NCI-H524 treated with DMSO at 0.1 percent for 48 hours (cell line): ENCODE measurements at places on chromosomes 4 and X.

DNA sequence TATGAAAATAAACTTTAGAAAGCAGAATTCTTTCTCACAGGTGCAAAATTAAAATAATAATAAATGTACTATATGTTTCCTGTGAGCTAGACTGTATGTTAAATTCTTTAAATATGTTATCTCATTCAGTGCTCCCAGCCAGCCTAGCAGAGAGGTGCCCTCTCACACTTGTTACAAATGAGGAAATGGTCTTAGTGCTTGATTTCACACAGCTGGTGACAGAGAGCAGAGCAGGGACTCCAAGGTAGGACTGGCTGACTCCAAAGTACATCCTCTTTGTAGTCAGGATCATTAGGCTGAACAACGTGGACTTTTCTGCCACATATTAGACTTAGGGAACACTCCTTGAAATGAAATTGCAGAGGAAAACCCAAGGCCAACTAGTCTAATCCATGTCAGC lies 72.0 kb upstream of the HHIP start:
- no peak for DNase-seq

DNA sequence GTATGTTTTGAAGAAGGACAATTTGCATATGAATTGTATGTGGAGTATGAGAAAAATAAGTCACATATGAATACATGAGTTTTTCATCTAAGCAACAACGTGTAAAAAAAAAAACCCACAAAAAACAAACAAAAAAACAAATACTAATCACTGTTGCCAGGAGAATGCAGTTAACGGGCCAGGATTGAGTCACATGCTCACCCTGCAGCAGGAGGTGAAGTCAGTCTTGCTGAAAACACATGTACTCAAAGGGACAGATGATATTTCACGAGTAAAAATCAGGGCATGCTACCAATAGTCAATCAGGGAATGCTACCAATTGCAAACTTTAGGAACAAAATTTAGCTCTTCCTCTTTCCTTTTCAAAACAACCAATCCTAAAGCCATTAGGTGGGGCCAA lies 10.4 kb upstream of the DCLK2 start:
- no peak for DNase-seq

DNA sequence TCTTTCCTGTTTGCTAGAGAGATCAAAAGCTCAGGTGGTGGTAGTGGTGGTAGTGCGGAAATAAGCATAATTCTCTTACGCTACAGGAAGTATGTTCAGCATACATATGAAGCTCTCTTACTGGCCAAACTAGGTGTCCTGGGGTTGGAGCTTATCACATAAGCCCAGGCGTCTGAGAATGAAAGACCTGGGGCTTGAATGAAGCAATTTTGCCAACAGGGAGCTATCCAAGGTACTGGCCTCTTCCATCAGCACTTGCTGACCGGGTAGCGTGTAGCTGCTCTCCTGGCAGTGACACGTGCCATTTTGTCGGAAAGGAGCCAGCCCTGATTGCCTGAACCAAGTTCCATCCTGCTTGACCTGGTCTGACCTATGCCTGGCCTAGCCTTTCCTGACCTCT lies 65.9 kb upstream of the HPF1 start:
- no peak for DNase-seq

- DNase-seq: no peak
Observed at GRCh38 chrX:43949669-43950068, 23.5 kb downstream of the NDP start.

DNA sequence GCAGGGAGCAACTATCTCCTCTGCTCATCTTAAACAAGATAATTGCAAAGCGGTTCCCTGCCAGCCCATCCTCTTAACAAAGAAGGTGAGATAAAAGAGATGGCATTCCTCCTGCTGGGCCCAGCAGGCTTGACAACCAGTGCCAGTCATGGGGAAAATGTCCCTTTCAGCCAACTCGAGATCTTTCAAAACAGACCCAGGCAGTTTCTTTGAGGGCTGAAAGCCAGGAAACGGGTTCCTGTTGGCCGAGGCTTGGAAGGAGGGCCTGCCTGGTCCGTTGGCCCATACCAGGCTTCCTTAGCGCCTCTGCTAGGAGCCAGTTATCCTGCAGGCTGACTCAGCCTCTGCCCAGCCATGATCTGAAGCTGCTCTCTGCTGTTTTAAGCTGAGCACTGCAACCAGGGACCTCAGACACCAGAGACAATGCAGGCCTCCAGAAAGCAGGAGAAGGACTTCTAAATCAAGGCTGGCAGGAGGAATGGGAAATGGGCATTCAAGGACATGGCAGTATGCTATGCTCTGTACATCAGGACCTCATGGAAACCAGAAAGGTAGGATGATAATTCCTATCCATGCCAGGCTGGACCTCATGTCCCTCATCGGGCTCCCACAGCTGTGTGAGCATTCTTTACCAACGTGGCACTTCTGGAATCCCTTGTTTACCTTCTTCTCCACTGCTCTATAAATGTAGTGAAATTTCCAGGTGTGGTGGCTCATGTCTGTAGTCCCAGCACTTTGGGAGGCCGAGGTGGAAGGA lies 42.4 kb upstream of the SLC2A9 start:
- DNase-seq: no peak

DNA sequence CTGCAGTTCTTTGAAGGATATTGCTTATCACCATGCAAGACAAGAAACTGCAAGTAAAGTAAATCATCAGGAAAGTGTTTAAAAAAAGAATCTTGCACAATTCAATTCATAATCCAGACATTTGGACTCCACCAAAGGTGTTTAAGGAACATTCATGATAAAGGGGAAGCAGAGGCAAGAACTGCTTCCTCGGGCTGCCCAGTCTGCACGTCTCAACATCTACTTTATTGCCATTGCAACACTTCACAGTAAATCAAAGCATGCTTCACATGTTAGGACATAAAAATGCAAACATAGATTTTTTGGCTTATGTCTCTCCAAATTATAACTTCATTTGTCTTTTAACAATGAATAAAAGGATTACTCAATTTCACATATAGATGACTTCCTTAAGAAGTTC lies 42.5 kb downstream of the MID1 start:
- no peak for DNase-seq

DNA sequence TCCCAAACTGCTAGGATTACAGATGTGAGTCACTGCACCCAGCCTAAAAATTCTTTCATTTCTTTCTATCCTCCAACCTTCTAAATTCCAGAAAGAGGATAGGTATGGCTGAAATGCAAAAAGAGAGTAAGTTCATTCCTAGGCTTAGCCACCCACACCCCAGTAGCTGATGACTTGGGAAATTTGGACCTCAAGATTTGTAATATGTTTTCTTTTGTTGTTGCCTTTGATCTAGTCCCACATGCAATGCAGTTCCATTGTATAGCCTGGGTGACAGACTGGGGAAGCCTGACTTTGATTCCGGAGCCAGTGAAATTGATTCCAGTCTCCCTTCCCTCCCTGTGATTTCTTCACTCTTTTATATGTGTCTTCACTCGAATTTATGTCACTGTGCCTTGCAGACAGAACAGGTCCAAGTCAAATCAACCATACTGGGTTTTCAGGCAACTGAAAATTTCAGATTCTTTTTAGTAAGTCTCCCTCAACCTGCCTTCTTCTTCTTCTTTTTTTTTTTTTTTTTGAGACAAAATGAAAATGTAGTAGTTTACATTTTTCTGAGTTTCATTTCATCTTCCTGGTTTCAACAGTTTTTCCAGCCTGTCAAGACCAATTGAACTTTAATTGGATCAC lies 176.2 kb upstream of the RBPJ start:
- no peak for DNase-seq

- DNase-seq: no peak
Observed at GRCh38 chrX:154443479-154443910, 446 bp upstream of the FAM50A start.

GRCh38 chrX:64191281-64192010 lies 14.1 kb downstream of the AMER1 start:
- no peak for DNase-seq

DNA sequence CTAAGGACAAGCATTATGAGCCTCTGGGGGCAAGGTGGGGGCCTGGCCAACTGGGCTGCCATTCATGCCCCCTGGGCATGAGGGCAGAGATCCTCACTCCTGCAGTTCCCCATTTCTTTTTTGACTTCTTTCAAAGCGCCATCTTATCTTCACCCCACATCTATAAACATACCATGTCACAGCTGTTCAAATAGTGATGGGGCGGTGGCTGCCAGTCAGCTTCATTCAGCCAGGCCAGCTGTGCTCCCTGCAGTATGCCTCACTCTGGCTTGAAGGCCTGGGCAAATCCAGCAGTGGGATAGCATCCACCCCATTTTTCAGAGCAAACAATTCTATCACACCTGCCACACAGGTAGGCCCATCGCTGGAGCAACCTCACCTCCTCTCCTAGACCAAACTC lies 85.5 kb downstream of the NHSL2 start:
- no peak for DNase-seq

GRCh38 chr4:125091-125771 lies 930 bp downstream of the ZNF718 start:
- DNase-seq: no peak

DNA sequence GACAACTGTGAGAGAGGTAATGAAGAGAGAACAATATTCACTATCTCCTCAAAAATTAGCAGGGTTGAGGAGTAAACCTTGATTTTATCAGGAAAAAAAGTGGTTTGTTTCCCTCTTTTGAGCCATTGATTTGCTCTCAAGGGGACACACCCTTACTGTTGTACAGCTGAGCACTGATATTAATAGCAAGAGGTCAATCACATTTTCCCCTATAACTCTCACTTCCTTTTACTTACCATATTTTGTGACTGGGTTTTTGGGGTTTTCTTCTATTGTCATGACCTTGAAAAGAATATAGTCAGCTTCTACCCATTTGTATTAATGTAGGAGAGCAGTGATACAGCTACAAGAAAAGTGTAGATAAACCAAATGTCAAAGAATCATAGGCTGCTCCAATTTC lies 70.2 kb upstream of the LONRF3 start:
- no peak for DNase-seq

DNA sequence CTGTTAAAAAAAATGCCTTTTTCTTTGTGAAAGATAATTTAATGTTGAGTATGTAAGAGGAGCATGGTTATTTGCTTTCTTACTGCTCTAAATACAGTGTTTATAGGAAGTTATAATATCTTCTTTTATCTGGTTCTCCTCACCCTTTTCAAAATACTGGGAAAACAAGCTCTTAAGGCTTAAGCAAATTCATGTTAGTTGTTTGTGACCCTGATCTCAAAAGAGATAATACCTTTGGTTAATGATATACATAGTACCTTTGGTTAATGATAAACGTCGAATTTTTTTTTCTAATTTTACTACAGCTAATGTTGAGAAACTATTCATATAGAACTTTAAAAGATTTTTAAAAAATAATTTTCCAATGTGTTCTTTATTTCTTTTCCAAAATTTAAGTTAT lies 180.1 kb downstream of the RAPGEF2 start:
- DNase-seq: no peak

DNA sequence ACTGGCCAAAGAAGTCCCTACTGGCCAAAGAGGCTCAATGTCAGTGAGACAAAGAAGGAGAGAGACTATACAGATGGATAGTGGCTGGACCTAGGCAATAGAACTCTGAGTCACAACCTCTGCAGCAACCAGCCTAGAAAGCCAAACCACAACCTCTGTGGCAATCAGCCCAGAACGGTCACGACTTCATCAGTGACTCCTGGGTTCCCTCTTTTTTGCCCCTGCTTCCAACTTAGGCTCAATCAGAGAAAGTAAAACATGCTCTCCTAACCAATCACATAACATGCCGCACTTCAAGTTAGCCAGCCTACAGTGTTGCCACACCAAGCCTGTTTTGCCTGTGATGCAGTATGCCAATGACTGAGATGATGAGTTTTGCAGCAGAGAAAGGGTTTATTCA lies 203.4 kb downstream of the ANAPC10 start:
- DNase-seq: no peak

DNA sequence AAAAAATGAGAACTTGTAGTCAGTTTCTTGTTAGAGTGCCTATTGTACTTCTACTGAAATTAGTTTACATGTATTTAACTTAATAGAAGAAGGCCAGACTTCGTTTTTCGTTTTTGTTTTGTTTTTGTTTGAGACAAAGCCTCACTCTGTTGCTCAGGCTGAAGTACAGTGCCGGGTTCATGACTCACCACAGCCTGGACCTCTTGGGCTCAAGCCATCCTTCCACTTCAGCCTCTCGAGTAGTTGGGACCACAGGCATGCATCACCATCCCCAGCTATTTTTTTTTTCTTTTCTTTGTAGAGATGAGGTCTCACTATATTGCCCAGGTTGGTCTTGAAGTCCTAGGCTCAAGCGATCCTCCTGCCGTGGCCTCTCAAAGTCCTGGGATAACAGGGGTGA lies 793.9 kb downstream of the ADGRL3 start:
- no peak for DNase-seq

- no peak for DNase-seq
Observed at GRCh38 chr4:170420255-170420693, 330.5 kb upstream of the AADAT start.

GRCh38 chrX:372856-373640 lies 13.7 kb downstream of the PPP2R3B start:
- no peak for DNase-seq

DNA sequence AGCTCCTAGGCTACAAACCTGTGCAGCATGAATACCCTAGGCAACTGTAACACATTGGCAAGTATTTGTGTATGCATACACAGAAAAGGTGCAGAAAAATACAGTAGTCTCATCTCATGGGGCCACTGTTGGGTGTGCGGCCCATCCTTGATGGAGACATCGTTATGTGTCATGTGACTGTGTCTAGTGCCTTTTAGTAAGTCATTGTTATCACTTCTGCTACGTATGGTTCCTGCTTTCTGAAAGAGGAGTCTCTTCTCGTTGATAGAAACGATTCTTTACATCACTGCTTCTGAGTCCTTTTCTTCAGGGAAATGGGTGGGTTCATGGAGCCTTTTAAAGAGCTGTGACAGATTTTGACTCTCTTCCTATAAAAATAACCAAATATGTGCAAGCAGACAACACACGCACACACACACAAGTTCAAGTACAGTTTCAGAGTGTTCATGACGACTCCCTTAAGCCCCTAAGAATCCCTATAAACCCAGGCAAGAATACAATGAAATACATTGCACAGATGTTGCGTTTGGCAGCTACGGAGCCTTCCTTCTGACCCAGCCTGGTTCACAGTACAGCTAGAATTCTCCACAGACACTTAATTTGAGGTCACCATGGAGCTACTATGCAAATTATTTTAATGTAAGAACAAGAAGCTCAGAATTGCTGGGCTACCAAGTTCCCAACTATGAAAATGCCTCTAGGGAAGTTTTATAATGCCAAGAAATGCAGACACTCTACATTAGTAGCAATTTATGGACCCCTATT lies 10.2 kb upstream of the STK32B start:
- DNase-seq: no peak

- DNase-seq: no peak
Observed at GRCh38 chrX:8404471-8404870, 60.2 kb upstream of the VCX3B start.

DNA sequence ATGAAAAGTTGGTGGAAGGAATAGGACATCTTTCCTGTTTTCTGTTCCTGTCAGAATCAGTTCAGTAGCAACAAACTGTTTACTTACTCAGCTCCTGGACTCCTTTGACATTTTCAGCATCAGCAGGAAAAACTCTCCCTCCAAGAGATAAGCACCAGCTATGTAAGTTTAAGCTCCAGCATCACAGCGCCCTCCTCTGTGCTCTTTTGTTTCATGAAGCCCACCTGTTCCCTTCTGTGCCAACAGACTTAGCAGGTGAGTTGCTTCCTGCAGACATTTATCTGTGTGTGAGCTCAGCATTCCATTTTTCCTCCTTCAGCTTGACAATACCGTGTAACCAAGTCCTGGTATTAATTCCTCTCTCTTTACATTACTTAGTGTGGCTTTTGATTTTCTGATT lies 644.1 kb upstream of the AGA start:
- no peak for DNase-seq

- no peak for DNase-seq
Observed at GRCh38 chrX:19736389-19736788, 151.0 kb downstream of the SH3KBP1 start.
